ENCODE measurements at places on chromosomes 11 and 22.

GRCh38 chr11:5626196-5626595, 1.4 kb downstream of the TRIM34 start:
- DNase-seq = no peak

DNA sequence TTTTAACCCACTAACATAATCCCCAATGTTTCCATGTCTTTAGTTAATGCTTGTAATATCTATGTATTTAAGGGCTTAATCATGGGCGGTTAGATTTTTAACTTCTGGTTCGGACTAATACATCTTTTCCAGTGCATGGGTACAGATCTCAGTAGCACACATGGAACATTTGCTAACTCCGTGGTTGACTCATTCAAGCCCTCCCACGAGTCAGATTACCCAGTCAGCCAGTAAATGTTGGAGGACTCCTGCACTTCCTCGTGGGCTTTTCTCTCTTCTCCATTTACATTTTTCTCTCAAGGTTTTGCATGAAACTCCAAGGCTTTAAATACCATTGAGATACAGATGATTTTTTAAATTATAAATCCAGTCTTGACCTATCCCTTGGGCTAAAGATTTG, 313.9 kb downstream of the ST3GAL4 start:
- DNase-seq = no peak

GRCh38 chr11:91497847-91498246, 726.8 kb upstream of the FAT3 start:
- DNase-seq = no peak

DNA sequence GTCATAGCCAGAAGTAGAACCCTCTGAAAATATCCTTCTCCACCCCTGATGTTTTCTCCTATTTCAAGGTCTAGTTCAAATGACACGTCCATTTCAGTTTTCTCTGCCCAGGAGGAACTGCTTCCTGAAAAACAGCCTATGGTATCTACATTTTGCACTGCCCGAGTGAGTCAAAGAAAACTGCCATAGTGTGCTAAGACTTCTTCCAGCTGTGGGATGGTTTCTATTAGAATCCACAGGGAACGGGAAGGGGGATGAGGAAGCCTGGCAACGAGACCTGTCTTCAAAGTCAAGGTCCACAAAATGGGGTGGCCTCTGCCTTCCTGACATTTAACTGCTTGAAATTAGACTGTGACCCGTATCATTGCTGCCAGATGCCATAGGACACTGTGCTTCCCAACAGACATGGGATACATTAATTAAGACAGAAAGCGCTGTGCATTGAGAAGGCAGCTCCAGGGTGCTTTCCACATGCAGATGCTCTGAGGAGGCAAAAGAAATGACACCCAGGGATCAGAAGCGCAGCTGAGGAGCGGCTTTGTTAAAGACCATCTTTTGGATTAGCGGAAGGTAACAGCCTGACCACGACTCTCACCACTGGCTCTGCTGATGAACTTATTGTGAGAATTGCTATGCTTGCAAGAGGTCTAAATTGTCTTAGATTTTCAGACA, 39.4 kb upstream of the NUP50 start:
- no peak for DNase-seq

DNA sequence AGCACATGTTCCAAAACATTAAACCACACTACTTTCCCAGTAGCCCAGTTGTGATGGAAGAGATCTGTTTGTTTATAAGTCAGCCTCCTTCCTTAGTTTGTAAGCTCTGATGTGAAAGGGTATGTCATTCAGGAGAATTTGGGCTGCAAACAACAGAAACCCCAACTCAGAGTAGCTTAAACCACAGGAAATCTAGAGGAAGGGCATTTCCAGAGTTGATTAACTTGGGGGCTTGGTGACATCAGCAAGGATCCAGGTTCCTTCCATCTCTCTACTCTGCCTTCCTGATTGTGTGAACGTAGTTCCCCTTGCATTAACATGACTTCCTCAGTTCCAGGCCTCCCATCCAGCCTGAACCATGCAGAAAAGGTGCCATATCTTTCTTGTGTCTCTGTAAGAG, 6.5 kb upstream of the FJX1 start:
- DNase-seq = no peak

GRCh38 chr11:122441666-122442035, 213.9 kb upstream of the UBASH3B start:
- no peak for DNase-seq

GRCh38 chr22:41947424-41948080, 600 bp upstream of the CENPM start:
- DNase-seq = no peak

- DNase-seq = no peak
Observed at GRCh38 chr11:104061853-104062521, 25.5 kb downstream of the DDI1 start.

GRCh38 chr11:42631220-42631843, 680.5 kb upstream of the API5 start:
- DNase-seq = no peak

Data from NCI-H1436 treated with DMSO at 0.1 percent for 48 hours (cell line).